ENCODE measurements at places on chromosomes 7 and 10. TPM values are rescaled to one million over a fixed set of nuclear protein-coding genes. Genes with fewer than 3 reads are reported as not detected.

Gene WEE2
- not detected for total RNA-seq

DNA sequence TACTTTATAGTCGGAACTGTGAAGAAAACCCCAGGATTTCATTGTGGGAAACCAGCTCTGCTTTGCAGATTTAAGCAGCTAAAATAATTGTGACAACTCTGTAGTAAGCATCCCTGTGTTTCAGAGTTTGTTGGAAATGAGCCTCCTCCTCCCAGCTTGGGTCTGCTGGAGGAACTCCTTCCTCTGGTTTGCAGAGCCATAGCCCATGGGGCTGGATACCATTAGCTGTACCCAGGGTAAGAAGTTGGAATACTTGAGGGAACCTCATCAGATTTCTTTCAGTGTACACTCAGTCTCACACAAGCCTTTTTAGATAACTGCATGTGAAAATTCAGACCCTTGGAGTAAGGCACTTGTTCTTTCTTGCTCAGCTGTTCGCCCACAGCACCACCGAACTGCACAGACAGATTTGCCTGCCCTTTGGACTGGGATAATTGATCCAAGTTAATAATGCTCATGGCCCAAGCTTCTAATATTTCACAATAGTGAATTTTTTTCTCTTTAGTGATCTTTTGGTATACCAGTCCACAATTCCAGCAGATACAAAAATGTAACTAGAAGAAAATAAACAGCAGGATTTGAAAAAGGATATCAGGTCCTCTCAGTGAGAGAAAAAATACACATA is 467.4 kb upstream of the FZD8 start:
- no peak for DNase-seq

DNA sequence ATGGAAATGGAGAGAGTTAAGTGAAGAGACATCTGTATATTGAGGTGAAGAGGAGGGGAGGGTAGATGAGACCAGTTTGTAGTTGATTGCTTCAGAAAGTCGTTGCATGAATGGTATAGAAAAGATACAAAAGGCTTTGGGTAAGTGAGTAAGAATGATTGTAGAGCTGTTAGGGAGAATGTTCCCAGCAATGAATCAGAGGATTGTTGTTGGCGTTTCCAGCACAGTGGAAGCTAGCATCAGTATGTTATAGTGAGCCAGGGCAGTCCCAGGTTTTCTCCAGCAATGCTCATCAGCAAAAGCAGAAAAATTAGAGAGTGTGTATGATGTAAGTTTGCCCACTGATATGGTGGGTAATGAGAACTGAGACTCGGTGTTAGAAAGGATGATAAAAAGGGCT is 15.4 kb upstream of the CDK6 start:
- DNase-seq: no peak

DNA sequence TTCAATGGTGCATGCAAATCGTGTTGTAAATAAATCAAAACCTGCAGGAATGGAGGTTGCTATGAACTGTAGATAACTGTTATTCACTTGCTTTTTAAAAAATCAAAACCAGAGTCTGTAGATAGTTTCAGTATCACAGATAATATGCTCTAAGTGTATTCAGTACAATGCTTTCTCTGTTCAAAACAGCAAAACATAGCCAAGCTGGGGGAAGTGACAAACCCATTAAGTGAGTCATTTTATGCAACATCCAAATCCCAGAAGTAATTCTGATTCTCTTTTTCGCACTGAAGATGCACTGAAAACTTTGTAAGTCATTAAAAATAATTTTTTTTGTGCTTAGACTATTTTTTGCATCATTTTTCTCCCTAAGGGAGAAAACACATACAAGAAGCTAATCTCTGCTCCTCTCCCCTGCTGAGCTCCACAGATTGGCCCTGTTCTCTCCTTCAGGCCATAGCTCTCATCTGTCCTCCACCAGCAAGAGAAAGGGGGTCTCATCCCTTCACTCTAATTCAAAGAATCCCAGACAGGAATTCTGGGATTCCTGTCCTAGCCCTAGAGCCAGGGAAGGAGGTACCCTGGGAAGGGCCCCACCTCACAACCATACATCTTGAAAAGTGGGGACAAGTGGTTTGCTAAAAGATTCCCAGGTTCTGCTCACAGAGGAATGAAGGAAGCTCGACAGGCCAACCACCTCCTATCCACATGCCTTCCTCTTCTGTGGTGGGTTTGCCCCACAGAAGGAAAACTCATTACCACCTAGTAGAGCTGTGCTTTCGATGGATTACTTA is 4.9 kb downstream of the PRTFDC1 start:
- no peak for DNase-seq

DNA sequence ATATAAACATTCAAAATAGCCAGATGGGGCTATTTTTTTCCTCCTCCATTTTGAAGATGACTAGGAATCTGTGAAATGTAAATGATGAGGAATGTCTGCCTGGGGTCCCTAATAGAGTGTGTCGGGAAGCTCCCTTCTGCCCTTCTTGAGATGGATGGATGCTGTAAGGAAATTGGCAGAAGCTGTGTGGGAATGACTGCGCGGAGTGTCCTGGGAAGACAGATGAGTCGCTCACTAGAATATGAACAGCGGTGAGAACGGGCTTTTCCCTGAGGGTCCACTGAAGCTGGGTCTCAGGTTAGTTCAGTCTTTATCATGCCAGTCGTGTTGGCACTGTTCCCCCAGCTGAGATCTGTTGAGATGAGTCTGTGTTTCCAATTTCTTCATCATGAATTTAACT is 75.1 kb upstream of the PLPP4 start:
- DNase-seq: no peak

Gene CALHM3
- not detected for total RNA-seq

GRCh38 chr10:119518176-119518575 is 24.3 kb downstream of the RGS10 start:
- no peak for DNase-seq

DNA sequence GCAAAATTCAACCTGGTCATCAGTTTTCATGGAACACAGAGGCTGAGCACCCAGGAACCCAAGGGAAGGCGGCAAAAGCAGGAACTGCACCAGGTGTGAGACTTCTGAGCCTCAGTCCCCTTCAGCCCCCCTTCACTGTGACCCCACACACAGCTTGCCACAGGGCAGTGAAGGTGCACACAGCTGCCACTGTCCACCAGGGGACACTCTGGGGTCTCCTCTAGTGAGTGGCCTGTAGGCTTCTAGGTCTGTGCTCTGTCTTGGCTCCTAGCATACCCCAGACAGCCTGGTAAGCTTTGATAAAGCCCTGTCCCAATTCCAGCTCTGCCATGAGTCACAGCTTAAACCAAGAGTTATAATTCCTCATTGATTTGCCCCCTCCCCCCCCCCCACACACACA is 12.1 kb downstream of the KCNH2 start:
- no peak for DNase-seq

DNA sequence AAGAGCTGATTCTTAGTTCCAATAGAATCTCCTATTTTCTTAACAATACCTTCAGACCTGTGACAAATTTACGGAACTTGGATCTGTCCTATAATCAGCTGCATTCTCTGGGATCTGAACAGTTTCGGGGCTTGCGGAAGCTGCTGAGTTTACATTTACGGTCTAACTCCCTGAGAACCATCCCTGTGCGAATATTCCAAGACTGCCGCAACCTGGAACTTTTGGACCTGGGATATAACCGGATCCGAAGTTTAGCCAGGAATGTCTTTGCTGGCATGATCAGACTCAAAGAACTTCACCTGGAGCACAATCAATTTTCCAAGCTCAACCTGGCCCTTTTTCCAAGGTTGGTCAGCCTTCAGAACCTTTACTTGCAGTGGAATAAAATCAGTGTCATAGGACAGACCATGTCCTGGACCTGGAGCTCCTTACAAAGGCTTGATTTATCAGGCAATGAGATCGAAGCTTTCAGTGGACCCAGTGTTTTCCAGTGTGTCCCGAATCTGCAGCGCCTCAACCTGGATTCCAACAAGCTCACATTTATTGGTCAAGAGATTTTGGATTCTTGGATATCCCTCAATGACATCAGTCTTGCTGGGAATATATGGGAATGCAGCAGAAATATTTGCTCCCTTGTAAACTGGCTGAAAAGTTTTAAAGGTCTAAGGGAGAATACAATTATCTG is 1.6 kb downstream of the LRRTM3 start:
- DNase-seq: no peak

DNA sequence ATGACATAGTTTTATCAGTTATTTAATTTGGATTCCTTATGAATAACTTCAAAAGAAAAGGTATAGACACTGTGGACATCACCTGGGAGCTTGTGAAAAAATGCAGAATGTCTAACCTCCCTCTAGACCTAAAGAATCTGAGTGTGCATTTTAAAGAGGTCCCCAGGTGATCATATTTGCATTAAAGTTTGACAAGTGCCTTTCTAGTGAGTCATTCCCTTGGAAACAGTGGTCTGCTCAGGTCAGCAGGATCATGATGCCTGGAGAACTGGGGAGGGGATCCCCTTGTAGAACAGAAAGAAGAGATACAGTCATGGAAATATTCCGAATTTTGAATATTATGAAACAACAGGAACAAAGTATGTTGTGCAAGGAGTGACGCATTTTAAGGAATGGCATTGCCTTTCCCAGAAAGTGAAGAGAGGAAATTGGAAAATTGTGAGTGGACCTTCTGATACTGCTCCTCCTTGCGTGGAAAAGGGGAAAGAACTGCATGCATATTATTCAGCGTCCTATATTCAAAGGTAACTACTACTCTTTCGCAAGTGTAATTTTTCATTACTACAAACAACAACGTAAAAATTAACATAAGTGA is 4.6 kb downstream of the STEAP2 start:
- DNase-seq: no peak

DNA sequence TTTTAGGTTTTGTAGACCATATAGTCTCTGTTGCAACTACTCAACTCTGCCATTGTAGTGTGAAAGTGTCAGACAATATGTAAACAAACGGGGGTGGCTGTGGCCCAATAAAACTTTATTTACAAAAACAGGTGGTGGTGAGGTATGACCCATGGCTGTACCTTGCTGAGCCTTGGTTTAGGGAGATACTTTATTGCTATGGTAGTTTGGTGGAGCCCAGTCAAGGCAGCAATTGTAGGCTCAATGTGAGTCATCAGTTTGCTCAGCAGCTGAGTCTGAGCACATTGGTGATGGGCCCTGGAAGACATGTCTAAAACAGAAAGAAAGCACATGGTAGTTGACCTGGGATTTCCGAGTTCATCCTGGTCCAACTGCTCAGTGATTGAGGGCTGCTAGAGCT is 242.5 kb downstream of the REEP3 start:
- no peak for DNase-seq

GRCh38 chr10:116141855-116142254 is 131.2 kb downstream of the GFRA1 start:
- DNase-seq: no peak

Gene NEUROD6
- not detected for total RNA-seq

Measured in neural crest cell (in vitro differentiated cells).